ENCODE measurements at places on chromosomes 4 and X.

- DNase-seq, result peak; percentile 51
Observed at GRCh38 chrX:115561605-115562479, 868 bp downstream of the PLS3 start.

DNA sequence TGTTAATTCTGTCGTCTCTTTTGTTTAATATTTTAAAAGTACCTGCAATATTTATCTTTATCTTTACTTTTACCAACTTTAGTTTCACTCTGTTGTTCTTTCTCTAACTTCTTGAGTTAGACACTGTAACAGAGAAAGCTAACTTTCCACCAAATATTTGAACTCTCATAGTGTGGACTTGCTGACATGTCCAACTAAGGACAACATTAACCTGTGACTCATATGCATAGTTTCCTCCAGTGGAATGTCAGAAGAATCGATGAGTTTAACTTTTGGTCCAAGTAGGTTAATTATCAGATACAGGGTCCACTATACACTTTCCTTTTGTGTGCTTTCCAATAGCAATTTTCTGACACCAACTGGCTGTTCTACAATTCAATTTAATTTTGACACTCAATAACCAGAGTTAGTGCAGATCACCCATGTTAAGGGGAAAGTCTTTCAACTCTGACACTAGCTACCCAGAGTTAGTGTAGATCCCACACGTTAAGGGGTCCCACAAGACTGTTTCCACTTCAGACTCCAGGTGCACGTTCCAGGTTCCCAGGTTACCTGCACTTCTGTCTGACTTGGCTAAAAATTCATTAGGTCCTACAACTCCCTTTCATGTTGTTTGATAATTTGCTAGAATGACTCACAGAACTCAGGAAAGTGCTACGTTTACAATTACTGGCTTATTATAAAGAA lies 559.0 kb upstream of the AMOT start:
- DNase-seq, result no peak

GRCh38 chr4:143351774-143352451 lies 15.2 kb downstream of the GAB1 start:
- peak; percentile 59 for DNase-seq

- no peak for DNase-seq
Observed at GRCh38 chrX:129614481-129615255, 40.1 kb downstream of the APLN start.

GRCh38 chrX:14630733-14631132 lies 101.4 kb downstream of the GLRA2 start:
- DNase-seq, result no peak

- DNase-seq, result no peak
Observed at GRCh38 chr4:41880840-41881831, 54.1 kb upstream of the TMEM33 start.

DNA sequence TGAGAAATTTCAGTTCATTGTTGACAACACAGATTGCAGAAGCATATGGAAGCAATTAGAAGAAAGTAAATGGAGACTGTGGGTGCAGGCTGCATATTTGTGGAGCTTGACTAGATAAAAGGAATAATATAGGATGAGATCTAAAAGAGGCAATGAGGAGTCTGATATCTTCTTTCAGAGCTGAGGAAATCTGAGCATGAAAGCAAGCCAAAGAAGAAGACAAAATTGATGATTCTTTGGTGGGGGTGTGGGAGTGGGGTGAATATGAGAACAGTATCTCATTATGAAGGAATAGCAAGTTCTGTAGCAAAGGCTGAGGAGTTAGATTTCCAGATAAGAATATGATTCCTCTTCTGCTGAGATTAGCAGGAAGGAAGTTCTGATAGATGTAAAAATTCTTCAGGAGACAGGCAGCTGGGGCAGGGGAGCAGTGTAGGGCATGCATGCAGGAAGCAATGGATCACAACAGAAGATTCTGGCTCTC lies 6.1 kb upstream of the PDHA2 start:
- no peak for DNase-seq

GRCh38 chr4:87030755-87031441 lies 96.1 kb downstream of the AFF1 start:
- no peak for DNase-seq

DNA sequence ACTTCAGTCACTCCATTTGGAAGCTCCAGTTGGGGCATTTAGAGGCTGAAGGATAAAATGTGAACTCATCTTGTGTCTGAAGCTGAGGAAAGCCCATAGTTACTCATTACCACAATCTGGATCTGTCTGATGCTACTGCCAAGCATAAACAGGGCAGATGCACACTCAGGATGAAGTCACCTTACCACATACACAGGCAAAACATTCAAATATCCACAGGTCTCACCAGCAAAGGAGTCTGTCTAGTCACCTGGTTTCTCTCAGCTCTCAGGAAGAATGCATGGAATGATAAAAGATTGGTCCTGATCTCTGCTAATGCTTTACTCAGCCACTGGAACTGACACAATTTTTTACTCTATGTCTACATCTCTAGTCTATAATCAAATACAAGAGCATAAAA lies 13.0 kb upstream of the ODAPH start:
- DNase-seq, result no peak

DNA sequence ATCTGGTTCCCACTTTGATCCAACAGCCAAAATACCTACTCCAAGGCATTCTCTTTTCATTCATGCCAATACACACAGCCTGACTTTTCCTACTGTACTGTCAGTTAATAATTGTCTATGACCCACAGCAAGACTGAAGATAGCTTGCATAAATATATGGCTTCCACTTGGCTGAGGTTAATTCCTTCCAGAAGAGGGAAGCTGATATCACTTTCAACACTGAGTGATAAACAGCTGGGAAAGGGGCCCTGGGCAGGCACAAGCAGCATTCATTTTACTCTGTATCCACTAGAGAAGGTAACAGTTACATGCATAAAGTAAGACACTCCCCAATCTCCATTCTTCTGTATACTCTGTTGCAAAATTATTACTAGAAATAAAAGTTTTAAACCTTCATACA lies 200.2 kb upstream of the UGT8 start:
- no peak for DNase-seq

- no peak for DNase-seq
Observed at GRCh38 chrX:7074908-7075204, 72.7 kb upstream of the STS start.

DNA sequence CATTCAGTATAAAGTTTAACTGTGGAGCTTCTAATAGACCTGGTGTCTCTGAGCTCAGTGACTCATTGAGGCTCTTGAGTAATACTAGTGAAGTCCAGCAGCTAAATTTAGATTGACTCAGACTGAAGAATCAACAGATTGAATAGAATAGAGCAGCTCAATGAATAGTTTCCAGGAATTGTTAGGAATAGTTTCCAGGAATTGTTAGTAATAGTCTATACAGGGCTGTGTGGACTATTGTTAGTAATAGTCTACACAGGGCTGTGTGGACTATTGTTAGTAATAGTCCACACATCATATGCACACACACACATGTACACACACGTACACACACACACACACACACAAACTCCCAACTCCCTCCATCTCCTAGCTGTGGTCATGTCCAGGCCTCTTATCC lies 3.0 kb downstream of the GIMD1 start:
- no peak for DNase-seq

DNA sequence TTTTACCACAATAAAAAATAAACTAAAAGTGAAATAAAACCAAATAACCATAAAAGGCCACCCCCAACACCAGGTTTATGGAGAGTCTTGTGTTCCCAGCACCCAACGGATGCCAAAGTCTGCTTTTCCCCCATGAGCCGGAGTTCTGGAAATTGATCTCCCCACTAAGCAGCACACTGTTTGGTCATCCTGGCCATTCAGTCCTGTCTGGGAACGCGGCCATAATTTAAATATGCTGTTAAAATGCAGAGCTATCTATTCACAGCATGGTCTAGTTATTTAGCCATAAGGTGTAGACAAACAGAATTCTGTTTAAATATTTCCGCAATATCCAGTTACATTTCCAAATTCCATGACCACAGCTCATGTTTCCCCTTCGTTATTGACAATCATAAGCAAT lies 129.6 kb upstream of the TBL1X start:
- no peak for DNase-seq

GRCh38 chrX:118682258-118683014 lies 45.0 kb upstream of the IL13RA1 start:
- no peak for DNase-seq

DNA sequence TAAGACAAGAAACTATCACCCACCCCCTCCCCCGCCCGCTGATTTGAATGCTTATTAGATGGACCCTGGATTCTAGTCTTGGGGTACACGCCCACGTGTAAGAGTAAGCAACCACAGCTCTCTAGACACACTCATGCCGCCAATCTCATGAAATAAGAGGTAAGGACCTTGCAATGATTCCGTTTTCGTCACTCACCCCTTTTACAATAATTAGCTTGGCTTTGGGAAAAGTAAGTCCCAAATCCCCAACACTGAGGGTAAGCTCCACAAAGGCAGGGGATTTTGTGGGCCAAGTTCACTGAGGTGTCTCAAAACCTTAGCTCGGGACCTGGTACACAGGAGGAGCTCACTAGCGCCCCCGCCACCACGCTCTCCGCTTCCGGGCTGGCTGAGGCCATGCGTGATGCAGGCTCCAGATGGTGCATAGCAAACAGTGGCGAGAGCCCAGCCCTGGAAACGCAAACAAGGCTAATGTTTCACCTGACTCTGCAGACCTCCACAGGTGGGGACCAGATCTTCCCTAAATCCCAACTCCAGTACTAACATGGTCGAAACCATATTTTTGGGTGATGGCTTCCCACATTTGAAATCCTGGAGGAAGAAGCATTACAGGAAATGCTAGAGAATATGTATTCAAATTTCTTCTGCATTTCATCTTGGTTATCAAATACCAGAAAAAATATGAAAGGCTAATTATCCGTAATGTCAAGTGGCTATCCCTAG lies 4.1 kb downstream of the PLAC8 start:
- DNase-seq, result peak; percentile 95

DNA sequence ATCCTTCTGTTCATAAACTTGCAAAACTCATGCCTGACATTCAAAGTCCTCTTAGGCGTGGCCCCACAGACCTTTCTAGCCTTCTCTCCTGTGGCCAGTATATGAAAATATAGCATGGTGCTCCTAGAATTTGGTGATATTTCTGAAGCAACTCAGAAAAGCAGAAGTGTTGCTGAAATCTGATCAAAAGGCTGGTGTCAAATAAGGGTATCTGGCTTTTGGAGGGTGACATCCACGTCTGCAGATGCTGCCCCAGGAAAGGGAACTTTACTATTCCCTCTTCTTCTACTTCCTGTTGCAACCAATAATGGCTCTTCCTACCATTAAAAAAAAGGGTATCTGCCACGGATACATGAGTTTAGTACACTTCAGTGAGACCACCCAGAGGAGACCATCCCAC lies 83.9 kb upstream of the RPS6KA3 start:
- DNase-seq, result no peak

DNA sequence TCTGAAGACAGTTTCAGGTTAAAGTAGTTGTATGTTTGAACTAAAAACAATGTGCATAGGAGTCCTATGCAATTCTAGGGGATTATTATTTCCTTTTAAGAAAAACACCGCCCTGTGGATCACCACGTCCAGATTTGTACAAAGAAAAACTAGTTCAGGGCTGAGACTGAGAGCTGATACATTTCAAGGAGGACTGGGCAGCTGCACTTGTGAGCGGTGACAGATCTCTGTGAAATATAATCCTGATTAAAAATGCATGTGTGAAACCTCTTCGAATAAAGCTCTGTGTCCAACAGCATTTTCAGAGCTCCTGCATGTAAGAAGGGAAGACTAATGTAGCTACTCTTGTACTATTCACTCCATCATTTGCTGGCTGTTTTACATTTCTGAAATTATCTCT lies 365.8 kb upstream of the PITX2 start:
- no peak for DNase-seq

GRCh38 chr4:65911720-65912119 lies 241.4 kb upstream of the EPHA5 start:
- no peak for DNase-seq

DNA sequence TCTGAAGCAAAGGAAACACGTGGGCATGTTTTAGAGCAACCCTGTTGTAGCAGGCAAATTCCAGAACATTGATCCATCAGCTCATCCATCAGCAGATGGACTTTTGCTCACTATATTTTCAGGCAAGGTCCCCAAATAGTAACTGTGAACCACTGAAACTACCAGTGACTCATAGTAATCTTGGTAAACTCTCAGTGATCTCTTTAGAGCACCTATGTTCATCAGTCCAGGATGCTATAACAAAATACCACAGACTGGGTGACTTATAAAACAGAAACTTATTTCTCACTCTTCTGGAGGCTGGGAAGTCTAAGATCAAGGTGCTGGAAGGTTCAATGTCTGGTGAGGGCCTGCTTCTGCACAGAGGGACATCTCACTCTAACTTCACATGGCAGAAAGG lies 28.9 kb upstream of the BTC start:
- no peak for DNase-seq

GRCh38 chr4:151917145-151917734 lies 156.4 kb upstream of the GATB start:
- no peak for DNase-seq

DNA sequence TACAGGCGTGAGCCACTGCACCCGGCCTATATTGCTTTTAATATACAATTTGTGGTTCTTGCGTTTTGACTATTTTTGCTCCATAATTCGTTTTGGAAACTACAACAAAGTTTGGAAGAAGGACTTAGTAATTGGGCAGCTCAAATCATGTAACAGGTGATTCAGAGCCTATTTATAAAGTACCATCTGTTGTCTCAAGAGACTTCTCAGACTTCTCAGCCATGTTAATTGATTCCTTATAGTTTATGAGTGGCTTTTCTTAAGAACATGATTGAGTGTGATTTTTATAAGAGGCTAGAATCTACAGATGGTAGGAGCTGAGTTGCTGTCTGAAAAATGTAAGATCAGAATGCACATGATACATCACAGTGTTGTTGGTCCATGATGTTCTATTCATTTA lies 240.2 kb downstream of the ADGRL3 start:
- DNase-seq, result no peak

- DNase-seq, result peak; percentile 44
Observed at GRCh38 chr4:38275331-38276100, 315.3 kb downstream of the PTTG2 start.

GRCh38 chr4:128583753-128584712 lies 225.5 kb upstream of the JADE1 start:
- DNase-seq, result no peak

- DNase-seq, result peak; percentile 81
Observed at GRCh38 chr4:683982-684622, 4.8 kb downstream of the SLC49A3 start.

- DNase-seq, result no peak
Observed at GRCh38 chr4:40570348-40571077, 59.2 kb downstream of the RBM47 start.

GRCh38 chrX:56068274-56068758 lies 163.8 kb upstream of the KLF8 start:
- DNase-seq, result peak; percentile 51
